ENCODE measurements at places on chromosomes 2 and 18.

DNA sequence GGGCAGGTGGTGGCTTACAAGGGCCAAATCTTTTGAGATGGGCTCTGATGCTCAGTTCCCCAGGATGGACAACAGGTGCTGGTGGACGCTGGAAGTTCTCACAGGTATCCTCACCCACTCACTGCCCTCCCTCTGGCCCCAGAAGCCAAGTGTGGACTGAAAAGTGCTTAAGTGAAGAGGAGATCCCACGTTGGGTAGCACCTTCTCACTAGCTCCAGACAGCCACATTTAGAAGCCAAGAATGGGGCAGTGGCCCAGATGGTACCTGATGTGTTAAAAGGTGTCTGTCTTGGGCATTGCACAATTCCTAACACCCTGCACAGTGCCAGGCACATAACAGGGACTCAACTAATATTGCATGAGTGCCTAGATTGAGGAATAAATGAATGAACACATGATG, 115.3 kb upstream of the TEX51 start:
- DNase-seq: no peak

- DNase-seq: no peak
These were observed 86.7 kb downstream of the TTC27 start for GRCh38 chr2:32714521-32714920.

DNA sequence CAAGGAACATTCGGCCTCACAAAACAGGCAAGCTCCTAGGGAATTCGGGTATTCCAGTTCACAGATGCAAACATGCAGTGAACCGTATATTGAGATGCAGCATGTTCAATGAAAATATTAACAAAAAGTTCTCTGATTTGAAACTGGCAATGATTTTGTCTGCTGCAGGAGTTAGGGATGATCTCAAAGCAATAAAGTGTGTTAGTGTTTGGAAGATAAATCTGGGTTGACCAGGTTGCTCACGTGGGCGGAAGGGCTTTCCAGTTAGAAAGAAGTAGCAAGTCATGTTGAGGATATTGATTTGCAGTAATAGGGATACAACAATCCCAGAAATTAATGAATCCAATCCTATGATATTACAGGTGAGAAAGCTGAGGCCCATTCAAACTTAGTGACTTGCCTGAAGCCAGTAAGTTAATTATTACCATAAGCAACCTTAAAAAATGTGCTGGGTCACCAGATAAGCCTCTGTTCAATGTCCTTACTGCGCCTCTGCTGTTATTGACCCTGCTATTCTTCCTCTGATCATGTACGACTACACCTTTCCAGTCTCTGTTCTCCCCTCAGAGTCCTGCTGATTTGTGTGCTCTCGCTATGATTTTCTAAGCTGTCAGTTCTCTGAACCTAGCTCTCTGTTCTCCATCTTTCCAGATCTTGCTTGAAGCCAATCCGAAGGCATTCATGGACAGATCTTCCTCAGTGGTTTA, 370.8 kb downstream of the DSEL start:
- no peak for DNase-seq

- no peak for DNase-seq
These were observed 30.7 kb upstream of the PTMA start for GRCh38 chr2:231677632-231678104.

GRCh38 chr2:17788773-17789172, 27.5 kb upstream of the MSGN1 start:
- DNase-seq: no peak

DNA sequence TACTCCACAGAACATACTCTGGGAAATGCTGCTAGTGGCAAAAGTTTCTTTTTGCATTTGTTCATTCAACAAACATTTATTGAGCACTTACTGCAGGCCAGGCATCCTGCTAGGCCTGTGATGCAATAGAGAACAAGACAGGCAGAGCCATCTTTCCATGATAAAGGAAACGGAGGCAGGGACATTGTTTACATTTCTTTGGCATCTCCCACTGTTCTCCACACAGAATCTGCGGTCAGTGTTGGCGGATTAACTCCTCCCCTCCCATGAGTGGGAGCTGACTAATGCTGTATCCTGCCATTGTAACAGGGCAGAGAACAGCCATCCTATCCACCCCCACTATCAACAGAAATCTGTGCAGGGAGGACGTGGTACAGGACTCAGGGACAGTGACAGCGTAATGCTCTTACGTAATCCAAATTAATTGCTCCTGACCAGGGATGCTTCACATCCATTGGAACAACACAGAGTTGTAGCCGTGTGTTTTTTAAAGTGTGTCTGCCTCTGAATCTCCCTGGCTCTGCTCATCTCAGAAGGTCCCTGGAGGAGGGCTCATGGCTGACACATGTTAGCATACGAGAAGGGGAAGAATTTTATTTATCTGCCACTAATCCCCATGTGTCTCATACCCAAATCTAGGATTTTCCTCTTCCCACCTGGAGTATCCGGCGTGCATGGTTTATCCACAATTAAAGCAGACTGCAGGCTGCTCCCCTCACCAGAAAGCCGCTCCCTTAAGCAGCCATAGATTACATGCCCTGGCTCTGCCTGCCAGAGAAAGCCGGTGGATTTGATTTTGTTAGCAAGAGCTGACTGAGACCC, 32.3 kb downstream of the STEAP3 start:
- DNase-seq: no peak

DNA sequence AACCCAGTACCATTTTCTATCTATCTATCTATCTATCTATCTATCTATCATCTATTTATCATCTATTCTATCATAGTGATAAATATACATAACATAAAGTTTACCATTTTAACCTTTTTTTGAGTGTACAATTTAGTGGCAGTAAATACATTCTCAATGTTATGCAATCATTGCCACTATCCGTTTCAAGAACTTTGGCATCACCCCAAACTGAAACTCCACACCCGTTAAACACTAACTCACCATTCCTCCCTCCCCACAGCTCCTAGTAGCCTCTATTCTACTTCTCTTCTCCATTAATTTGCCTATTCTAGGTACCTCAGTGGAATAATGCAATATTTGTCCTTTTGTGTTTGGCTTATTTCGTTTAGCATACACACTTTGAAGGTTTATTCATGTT, 82.5 kb upstream of the KCNE4 start:
- DNase-seq: no peak

- DNase-seq: no peak
These were observed 142.0 kb downstream of the MBD5 start for GRCh38 chr2:148162871-148163270.

GRCh38 chr2:106953779-106954178, 67.8 kb upstream of the ST6GAL2 start:
- DNase-seq: no peak

- DNase-seq: no peak
These were observed 68.0 kb upstream of the ZNF236 start for GRCh38 chr18:76754351-76754750.

- no peak for DNase-seq
These were observed 972 bp upstream of the CELF4 start for GRCh38 chr18:37566479-37567060.

DNA sequence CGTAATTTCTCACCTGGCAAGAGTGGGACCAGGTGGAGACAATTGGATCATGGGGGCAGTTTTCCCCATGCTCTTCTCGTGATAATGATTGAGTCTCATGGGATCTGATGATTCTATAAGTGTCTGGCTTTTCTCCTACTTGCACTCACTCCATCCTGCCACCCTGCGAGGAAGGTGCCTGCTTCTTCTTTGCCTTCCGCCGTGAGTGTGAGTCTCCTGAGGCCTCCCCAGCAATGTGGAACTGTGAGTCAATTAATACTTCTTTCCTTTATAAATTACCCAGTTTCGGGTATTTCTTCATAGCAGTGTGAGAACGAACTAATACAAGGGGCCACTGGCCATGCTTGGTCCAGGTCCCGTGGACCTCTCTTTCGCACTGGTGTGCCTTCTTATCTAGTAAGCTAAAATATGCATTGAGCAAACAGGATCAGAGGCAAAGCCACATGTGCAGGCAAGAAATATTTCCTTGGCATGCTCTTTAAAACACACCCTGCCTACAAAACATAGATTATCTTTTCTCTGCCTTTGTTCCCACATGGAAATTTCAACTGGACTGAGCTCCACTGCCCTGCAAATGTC, 821.1 kb downstream of the TRIB2 start:
- no peak for DNase-seq

DNA sequence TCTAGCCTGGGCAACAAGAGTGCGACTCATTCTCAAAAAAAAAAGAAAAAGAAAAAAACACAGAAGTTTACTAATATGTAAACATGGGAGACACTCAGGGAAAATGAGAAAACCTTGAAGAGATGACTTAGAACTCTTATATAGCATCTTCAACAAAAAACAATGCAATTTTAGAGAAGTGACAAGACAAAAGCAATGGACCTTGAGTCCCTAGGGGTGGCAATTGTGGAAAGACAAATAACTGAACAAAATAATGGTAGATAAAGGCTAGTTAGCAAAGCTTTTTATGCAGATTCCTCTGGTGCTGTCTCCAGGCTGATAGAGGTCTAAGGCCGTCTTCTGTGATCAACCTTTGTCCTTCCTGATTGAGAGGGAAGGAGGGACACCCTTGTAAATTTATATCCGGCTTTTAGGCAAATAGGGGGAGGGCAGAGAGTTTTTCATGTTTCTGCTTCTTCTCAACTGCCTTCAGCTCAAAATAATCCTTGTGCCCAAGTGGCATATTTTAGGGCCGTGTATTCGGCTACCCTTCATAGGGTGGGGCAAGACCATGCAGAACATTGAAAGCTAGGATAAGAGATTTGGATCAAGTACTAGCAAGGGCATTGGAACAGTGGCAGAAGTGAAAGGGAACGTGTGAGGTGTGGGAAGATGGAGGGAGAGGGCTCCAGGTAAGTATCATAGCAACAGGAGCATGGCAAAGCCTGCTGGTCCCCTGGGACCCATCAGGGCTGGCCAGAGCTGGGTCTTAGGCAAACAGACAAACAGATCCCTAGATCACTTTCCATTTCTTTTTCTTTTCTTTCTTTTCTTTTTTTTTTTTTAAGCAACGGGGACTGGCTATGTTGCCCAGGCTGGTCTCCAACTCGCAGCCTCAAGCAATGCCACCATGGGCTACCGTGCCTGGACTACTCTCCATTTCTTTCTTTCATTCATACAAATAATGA, 116.2 kb upstream of the STPG4 start:
- no peak for DNase-seq

DNA sequence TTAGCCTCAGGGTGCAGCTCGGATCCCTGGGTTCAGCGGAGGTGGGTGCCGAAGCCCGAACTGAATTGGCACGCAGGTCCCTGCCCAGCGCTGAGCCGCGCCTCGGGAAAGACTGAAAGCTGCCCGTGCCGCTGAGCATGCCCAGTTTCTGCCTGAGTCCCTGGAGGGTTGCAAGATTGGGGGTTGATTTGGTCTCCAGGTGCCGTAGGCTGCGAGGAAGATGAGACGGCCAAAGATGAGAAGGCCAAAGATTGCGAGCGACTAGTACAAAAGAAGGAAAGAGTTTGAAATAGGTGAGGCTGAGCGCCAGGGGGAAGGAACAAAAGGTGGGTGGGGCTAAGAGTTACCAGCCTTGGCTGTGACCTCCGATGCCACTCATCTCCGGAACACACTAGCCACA, 852 bp upstream of the KCNH7 start:
- DNase-seq: no peak

DNA sequence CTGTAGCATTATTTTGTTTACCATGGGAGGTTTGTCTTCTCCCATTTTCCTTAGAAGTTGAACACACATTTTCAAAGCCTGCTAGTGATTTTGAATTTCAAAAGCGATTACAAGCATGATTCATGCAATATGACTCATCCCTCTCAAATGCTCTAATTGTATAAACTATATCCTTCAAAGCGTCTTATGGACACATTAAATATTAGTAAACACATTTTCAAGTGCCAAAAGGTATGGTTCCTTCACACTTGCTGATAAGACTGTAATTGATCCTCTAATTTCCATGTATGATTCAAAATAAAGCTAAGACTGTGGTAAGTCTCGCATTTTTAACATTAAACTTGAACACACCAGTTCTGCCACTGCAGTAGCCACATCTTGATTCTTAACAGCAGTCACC, 512.9 kb downstream of the LRRTM4 start:
- DNase-seq: no peak

DNA sequence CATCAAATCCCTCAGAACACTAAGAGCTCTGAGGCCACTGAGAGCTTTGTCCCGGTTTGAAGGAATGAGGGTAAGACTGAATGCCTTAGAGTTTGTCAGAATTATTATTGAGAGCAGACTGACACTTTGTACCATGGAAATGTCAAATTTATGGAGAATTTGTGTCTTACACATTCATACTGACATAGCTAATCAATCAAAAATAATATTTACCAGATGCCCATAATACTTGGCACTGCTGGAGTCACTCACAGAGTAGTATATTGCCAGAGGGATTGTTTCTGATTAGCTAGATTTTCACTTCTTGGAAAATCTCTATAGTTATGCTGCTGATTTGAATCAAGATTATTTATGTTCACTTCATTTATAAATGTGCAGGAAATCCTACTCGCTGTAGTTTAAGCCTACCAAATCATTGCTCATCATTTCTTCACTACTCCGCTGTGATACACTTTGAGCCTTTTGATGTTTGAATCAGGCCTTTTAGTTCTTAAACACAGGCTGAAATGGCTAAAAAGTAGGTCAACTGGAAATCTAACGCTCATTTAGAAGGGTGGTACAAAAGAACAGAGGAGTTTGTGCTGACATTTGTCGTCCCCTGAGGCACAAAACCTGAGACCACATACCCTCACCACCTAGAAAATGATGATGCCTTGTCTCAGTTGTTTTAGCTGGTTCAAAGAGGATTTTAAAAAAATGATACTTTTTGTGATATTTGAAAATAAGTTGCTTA, 96.1 kb upstream of the CSRNP3 start:
- no peak for DNase-seq

DNA sequence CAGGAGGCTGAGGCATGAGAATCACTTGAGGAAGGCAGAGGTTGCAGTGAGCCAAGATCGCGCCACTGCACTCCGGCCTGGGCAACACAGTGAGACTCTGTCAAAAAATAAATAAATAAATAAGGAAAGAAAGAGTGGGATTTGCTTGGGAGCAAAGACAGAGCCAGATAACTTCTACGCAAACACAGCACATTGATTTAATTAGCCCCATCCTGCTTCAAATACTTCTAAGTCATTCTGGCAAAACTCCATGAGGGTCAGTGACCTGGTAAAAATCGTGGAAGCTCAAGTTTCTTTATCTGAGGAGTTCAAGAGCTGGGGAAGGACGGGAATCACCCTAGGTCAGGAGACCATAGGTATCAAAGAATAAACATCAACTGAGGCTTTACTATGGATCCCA, 70.6 kb upstream of the TCF7L1 start:
- no peak for DNase-seq

GRCh38 chr2:112153179-112153490, 14.9 kb downstream of the FBLN7 start:
- no peak for DNase-seq

- no peak for DNase-seq
These were observed 799 bp downstream of the CYTIP start for GRCh38 chr2:157443090-157443489.

DNA sequence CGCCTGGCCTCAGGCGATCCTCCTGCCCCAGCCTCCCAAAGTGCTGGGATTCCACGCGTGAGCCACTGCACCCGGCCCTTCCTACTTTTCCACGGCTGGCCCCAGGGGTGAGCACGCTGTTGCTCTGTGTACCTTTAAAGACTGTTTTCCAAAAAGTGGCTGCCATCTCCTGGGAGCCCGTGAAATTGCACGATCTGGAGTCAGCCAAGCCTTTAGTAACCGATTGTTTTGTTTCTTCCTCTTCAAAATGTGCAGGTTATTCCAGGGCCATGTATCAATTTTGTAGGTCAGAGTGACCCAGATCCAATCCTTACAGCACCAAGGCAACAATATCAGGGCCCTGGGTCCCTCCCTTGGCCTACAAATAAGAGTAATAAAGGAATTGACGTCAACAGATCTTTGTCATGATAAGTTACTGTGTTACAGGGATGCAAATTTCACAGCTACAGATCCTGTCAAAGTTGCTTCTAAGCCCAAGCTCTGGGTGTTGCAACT, 135.6 kb upstream of the ZNF236 start:
- DNase-seq: no peak
